ENCODE measurements at places on chromosomes 3 and 15.

- no peak for DNase-seq
Measured at GRCh38 chr15:60720086-60720485, 241.1 kb upstream of the ICE2 start.

DNA sequence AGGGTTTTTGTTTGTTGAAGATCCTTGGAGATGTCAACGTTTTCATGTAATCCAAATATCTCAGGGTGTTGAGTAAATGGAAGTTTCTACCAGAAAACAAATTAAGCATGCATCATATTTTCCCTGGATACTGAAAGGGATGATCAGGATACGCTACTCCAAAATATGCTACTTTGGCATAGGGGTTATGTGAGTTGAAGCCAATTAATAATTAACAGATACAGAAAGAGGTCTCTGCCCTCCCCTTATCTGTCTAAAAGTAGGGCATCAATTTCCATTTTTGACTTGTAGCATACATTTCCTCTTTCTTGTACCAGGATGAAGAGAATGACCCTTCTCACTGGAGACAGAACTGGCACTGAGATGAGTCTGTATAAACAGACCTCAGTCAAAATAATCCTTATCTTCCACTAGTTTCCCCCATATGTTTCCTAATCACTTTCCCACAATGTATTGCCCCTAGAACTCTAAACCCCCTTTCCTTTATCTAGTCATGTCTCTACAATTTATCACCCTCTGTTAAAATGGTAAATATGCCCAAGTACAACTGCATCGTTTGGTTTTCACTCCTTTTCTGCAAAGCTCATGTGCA, 17.4 kb upstream of the ASB14 start:
- DNase-seq = no peak

- DNase-seq = no peak
Measured at GRCh38 chr3:158404131-158404718, 166.8 kb upstream of the MLF1 start.

DNA sequence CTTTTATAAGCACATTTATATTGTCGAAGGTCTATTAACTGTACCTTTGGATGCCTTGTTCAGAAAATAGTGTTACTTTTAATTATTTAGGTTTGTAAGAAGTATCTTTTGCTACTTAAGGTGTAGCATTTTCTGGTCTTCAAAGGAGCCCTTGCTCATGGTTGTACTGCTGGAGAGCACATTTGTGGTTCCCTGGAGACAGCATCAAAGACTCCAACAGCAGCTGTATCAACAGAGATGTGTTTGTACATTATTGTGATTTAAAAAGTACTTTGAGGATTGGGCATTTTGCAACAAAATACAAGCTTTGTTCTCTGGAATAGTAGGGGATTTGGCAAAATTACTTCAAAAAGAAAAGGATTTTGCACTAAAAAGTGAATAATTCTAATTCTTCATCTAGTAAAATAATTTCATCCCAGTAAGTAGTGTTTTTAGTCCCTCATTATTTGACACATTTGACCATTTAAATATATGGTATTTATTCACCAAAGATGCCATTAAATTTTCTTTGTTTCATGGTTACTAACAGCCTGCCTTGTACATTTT, 16.5 kb downstream of the TBC1D23 start:
- DNase-seq = no peak

DNA sequence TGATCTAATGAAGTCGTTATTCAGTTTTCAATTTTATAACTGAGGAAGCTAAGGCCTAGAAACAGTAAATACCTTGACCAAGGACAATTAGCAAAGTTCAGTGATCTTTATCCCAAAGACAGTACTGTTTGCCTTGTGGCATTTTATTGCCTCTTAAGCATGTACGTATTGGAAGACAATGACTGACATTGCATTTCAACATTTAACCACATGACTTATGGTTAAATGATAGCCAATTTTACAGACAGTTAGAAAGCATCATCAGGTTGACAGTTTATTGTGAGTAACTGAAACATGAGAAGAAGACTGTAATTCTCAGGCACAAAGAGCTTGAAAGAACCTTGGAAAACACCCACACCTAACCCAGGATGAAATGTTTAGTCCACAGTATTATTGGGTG, 390.8 kb upstream of the ZNF385D start:
- no peak for DNase-seq

DNA sequence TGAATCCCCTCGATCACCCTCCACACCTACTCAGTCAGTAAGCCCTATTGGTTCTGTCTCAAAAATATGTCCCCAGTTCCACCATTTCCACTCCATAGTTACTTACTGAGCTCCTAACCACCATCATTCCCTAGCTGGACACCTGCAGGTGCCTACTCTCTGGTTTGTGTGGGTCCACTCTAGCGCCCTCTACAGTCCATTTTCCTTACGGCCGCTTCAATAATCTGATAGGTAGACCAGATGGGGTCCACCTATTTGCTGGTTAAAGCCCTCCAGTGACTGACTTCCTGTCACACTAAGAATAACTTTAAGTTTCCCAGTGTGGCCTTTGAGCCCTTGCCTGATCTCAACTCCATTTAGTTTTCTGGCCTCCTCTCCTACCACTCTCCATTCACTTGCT, 5.0 kb downstream of the GXYLT2 start:
- no peak for DNase-seq

GRCh38 chr15:63504979-63505841, 817 bp downstream of the USP3 start:
- DNase-seq = no peak

- DNase-seq = no peak
Measured at GRCh38 chr3:37347941-37348340, 173.6 kb upstream of the LRRFIP2 start.

DNA sequence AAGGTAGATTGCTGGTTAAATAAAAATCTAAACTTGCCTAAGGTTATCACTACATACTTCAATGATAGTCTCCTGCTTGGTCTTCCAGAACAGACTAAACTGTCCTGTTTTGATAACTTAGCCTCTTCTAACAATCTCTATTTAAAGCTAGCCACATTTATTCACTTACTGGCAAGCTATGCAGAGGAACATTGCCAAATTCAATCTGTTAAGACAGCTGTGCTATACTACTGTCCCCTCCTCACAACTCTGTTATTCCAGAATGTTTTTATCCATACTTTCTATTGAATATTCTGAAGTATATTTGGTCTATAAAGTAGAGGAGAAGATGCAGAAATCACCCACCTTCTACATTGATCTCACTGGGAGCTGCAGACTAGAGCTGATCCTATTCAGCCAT, 594.0 kb upstream of the CCDC54 start:
- DNase-seq = no peak

DNA sequence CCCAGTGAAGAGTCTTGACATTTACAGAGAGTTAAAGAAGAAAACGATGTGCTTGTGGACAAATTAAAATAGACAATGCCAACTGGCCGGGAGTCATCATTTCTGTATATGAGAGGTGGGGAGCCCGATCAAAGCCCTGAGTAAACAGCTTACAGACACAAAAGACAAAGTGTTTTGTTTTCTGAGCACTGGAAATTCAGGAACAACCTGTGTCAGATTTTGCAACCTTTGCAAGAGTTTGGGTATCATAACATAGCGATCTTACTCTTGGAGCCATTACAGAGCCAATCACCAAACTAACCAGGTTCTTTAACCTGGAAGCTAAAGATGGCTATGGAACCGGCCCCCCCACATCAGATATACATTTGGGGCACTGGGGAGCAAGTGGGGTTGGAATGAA, 101.9 kb upstream of the LRIG1 start:
- DNase-seq = no peak

- no peak for DNase-seq
Measured at GRCh38 chr3:24388159-24388558, 106.5 kb downstream of the THRB start.

GRCh38 chr3:16427103-16427965, 86.2 kb downstream of the RFTN1 start:
- no peak for DNase-seq

GRCh38 chr15:41809526-41810220, 18.2 kb upstream of the JMJD7 start:
- DNase-seq = no peak

GRCh38 chr3:71722693-71723092, 2.5 kb downstream of the EIF4E3 start:
- no peak for DNase-seq

DNA sequence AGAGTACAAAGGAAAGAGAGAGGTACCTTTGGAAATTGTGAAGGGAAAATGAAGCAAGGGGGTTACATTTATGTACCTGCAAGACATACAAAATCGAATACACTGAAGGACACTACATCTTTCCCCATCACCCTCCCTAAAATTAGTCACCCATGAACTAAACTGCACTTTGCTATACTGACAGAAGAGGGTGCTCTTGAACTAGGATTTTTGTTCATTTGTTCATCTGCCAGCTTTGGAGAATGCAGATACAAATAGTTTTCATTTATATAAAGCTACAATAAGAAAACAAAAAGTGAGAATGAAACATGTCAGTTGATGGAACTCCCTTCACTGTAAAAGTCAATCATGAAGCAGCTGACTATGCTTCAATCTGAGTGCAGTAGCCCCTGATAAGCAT, 55.7 kb downstream of the PCCB start:
- DNase-seq = no peak

- DNase-seq = no peak
Measured at GRCh38 chr3:135896613-135897012, 68.9 kb upstream of the PPP2R3A start.

DNA sequence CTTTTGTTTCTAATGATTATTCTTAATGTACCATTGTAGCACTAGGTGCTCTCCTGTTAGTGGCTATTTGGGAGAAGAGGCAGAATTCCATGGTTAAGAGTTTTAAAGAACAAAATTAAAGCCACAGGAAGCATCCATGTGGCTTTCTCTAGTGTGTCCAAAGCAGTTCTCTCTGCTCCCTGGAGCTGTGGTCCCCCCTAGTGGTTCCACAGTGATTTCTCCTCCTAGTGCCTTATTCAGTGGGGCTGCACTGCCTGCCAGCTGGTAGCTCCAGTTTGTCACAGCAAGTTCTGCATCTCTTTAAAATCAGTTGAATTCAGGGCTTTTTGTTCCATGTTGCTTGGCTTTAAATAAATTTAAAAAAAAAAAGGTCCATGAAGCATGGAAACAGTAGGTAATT, 39.6 kb upstream of the FAM98B start:
- no peak for DNase-seq

- DNase-seq = no peak
Measured at GRCh38 chr15:57203906-57204305, 172.4 kb upstream of the CGNL1 start.

DNA sequence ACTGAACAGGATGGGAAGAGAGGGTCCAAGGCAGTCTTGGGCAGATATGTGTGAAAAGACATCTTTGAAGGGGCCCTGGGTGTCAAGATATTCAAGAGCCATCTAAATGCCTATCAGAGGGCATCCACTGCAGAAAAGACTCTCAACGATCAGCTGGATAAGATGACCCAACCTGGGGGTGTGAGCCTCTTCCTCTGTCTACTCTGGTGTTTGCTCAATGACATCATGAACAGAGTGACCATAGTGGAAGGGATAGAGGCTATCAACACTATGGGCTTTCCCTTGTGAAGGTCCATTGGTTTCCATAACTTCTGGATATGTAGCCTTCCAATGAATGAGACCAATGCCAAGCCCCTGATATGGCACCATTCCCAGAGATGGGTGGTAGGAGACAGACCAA, 42.1 kb downstream of the FAH start:
- no peak for DNase-seq

- DNase-seq = no peak
Measured at GRCh38 chr15:31046759-31047359, 54.7 kb downstream of the TRPM1 start.

GRCh38 chr3:27591312-27592210, 107.4 kb upstream of the SLC4A7 start:
- DNase-seq = no peak

DNA sequence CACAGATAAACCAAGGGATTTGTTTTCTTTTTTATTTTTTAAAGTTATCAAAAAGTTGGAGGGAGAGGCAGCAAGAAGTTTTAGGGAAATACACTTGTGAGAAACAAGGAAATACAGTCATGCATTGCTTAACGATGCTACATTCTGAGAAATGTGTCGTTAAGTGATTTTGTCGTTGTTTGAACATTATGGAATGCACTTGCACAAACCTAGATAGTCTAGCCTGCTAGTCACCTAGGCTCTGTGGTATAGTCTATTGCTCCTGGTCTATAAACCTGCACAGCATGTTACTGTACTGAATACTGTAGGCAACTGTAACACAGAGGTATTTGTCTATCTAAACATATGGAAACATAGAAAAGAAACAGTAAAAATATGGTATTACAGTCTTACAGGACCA, 2.0 kb upstream of the NFKBIZ start:
- no peak for DNase-seq

GRCh38 chr15:48945386-48945785, 18.3 kb downstream of the SHC4 start:
- no peak for DNase-seq

DNA sequence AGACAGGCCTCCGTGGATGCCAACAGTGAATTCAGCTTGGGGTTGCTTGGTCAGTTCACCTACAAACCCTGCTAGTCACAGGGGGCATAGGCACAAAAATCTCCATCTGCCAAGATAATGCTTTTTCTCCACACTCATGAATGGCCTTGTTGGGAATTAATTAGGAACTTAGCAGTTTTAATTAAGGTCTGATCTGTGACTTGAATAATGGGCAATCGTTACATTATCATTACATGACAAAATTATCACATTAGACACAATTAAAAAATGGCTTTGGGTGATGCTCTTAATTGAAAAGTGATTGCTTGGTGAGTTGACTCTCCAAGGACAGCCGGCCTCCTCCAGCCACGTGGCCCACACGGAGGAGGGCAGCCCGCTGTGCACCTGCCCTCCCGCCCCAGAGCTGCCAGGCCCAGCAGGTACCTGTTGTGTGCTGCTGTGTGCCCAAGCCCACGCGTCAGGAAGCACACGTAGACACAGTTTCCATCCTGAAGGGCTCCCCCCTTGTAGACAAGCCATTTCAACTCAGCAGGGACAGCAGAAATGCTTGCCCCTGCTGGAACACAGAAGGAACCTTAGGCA, 274.2 kb downstream of the OCA2 start:
- no peak for DNase-seq

DNA sequence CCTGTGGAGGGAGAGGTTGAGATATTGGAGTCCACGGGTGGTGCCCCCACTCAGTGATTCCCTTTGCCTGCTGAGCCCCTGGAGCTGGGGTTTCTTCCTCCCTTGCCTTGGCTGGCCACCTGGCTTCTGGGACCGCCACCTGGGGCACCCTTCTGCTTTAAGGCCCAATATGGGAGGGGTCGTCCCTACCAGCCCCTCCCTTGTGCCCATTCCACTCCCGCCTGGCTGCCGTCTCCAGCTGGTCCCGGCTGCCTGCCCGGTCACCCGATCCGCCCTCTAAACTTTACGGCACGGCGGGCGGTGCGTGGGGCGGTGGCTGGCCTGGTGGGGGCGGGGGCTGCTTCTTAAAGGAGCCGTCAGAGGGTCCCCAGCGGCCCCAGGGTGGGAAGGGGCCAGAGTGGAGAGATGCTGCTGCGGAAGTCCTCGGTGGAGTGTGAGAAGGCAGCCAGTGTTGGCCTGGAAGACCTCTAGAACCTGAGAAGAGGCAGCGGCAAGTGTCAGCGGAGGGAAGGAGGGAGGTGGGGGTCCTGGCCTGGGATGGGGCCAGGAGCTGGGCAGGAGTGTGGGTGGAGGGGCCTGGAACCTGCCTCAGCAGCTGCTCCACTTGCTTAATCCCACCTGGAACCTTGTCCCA, 1.6 kb upstream of the SEMA3B start:
- no peak for DNase-seq

Data from GM13976 (cell line).